ENCODE measurements at places on chromosomes 7 and 10. TPM values are rescaled to one million over a fixed set of nuclear protein-coding genes. Genes with fewer than 3 reads are reported as not detected.

CDCA7L gene
- 27.5 TPM for total RNA-seq

HABP2 gene
- not detected for total RNA-seq

SPDYE2 gene
- not detected for total RNA-seq

KIAA1217 gene
- 5.6 TPM for total RNA-seq

WIPF3 gene
- total RNA-seq = not detected

GPR15LG gene
- not detected for total RNA-seq

PARP12 gene
- 8.6 TPM for total RNA-seq

RASSF4 gene
- total RNA-seq = 11.2 TPM

GDF10 gene
- total RNA-seq = 8.2 TPM

RELN gene
- total RNA-seq = 0.65 TPM

NEUROG3 gene
- not detected for total RNA-seq

MUC3A gene
- not detected for total RNA-seq

TMEM139 gene
- total RNA-seq = 0.39 TPM

SLC39A12 gene
- total RNA-seq = not detected

TRA2A gene
- 88.5 TPM for total RNA-seq

TSPAN12 gene
- 27.5 TPM for total RNA-seq

FBH1 gene
- total RNA-seq = 58.1 TPM

IRF5 gene
- 0.39 TPM for total RNA-seq

PKD2L1 gene
- total RNA-seq = not detected

All from epithelial cell of alveolus of lung (primary cell).